ENCODE measurements at places on chromosomes 1 and 21.

DNA sequence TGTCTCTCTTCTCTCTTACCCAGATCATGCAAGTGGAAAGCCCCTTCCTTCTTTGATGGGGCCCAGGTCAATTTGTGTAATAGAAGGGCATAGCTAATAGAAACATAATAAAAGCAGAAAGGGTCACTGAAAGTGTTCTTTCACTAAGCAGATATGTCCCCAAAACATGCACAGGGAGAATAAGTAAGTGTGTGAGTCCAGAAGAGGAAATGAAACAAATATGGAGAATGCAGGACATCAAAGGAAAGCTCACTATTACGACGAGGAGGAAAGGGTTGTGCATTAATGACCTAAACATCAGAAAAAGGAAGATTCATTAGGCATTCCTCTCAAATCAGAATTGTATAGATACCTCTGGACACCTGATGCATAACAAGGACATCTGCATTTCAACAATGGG is 81.4 kb upstream of the SMYD2 start:
- DNase-seq, result no peak

- DNase-seq, result no peak
Measured at GRCh38 chr1:172376431-172376830, 44.1 kb upstream of the C1orf105 start.

GRCh38 chr1:153659656-153660055 is 1.2 kb downstream of the SNAPIN start:
- no peak for DNase-seq

- no peak for DNase-seq
Measured at GRCh38 chr1:98493469-98493868, 168.1 kb upstream of the SNX7 start.

DNA sequence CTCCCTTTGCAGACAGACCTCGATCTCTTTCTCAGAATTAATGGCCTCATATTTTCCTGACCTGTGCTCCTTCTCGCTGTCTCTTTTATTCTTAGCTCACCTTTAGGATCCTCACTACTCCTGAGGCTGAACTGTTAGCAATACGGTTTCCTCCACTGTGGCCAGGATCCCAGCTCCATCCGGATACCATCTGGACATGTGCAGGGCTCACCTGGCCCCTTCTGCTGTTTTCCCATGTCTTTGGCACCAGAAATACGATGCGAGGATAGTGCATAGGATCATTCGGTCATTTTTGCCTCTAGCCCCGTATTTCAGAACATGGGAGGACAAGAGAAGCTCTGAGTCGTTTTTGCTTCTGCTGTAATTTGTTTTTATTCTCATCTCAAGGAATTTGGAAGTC is 108.5 kb upstream of the KIF26B start:
- DNase-seq, result no peak

- DNase-seq, result no peak
Measured at GRCh38 chr21:28483301-28484035, 509.2 kb downstream of the LTN1 start.

DNA sequence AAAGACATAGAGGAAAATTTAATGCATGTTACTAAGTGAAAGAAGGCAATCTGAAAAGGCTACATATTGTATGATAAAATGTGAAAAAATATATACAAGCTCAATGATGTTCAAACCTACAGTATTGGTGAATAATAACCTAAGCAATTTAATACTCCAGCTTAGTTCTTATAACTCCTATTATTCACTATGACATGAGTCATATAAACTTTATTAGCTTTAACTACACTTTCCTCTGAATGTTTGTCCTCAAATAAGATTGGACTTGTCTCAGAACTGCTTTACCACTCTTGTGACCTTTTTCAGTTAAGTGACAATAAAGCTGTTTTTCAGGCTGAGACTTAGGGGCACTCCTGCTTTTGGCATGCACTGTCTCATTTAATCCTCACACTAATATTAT is 50.9 kb downstream of the CNST start:
- DNase-seq, result no peak

- no peak for DNase-seq
Measured at GRCh38 chr1:228937851-228938536, 202.7 kb downstream of the RHOU start.

DNA sequence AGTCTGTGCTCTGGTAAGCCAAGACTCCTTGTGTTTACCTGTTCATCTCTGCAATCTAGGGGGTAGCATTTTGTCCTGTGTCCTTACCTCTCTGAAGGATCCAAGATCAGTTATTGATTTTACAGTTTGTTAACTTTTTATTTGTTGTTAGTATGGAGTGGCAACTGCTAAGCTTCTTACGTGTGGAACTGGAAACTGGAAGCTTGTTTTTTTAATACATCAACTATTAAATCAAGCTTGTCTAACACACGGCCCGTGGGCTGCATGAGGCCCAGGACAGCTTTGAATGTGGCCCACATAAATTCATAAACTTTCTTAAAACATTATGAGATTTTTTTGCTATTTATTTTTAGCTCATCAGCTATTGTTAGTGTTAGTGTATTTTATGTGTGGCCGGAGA is 29.2 kb upstream of the MPC2 start:
- no peak for DNase-seq

GRCh38 chr1:30907481-30908315 is 860 bp downstream of the SDC3 start:
- no peak for DNase-seq

- DNase-seq, result no peak
Measured at GRCh38 chr1:68586766-68587165, 89.9 kb upstream of the DEPDC1 start.

- no peak for DNase-seq
Measured at GRCh38 chr1:247906504-247907047, 11.2 kb downstream of the OR2W3 start.

All from osteocyte (in vitro differentiated cells).